Cortex of kidney (tissue), 1 donor: ENCODE measurements at places on chromosomes 2 and 18.

DNA sequence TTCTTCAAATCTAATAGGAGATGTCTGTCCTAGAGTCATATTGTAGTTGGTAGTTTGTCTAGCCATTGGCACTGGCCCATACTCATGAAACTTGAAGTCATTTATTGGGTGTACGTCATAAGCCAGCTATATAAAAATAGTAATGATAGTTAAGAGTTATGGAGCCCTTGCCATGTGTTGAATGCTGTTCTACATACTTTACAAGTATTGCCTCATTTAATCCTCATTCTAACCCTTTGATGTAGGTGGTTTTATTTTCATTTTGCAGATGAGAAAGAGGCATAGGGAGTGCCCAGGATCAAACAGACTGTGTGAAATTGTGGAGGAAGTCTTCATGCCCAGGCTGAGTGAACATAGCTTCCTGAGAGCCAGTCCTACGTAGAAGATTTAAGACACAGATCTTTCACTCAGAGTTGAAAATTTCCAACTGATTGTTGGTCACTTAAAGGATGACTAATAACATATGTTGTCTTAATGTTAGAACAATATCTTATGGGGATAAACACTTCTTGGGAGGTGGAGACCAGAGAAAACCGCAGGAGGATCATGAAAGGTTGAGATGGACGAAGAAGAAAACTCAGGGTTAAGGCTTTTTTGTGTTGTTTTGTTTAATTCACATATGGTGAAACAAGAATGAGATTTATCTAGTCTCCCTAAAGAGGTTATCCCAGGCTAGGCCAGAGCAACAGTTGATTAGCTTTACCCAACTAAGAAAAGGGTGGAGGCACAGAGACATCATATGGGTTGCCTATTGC is 156.0 kb downstream of the CERS6 start:
- no peak for DNase-seq

DNA sequence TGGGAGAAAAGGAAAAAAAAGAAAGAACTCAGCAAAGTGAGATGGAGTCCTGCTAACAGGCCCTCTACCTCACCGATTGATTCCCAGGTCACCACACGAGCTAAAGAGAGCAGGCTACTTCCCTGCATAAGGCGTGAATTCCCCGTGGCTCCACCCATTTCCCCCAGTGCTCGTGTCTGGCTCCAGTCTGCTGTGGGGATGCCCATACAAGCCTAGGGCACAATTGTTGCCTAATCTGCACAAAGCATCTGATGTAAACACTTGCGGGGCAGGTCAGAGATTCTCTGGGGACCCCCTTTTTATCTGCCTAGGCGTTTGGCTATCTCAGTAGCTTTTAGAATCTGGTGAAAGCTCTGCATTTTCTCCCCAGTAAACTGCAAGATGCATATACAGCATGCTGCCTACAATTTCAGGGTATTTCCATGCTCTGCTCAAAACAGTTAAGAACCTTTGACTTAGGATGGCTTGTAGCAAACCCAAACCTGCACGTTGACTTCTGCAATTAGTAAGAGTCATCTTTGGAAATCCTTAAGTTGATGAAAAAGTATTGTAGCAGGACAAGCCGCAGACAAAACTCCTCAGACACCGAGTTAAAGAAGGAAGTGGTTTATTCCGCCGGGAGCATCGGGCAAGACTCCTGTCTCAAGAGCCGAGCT is 34.8 kb downstream of the MYO3B start:
- DNase-seq: no peak

DNA sequence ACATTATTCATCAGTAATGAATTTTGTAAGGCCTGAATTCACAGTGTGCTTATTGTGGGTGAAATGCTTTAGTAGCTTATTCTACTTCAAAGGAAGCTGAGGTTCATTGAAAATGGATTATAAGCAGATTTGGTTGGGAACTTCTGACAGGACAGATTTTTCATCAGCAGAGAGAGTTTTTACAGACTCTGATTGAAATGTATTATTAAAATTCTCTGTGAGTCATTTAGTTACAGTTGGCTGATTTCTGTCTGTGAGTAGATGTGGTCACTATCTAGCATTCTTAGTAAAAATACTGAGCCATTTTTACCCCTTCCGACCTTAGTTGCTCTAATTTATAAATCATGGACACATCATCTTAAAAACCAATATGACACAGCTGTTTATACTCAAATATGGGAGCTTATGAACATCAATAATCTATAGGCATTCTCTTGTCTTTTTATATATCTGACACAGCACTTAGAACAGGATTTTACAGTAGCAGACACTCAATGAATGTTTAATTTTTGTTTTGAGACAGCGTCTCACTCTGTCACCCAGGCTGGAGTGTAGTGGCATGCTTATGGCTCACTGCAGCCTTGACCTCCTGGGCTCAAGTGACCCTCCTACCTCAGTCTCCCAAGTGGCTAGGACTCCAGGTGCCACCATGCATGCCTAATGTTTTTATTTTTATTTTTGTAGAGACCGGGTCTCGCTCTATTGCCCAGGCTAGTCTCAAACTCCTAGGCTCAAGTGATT is 239.6 kb downstream of the BABAM2 start:
- DNase-seq: no peak

- DNase-seq: no peak
Observed at GRCh38 chr2:54775710-54776109, 52.2 kb downstream of the EML6 start.

DNA sequence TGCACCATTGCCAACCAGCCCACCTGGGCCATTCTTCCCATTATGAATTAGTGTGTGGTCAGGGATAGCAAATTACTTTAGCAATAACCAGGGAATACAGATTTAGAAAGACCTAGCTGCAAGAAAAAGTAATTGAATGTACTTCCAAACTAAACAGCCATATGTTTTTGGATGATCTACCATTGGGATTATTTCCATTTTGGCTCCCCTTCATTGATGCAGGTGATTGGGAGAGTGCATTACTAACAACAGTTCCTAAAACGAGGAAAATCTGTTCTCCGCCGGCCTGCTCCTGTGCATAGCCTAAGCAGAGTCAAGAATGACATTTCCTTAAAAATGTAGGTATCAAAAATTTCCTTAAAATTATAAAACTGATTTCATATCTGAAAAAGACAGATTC is 58.5 kb downstream of the MAIP1 start:
- no peak for DNase-seq

- no peak for DNase-seq
Observed at GRCh38 chr2:98801286-98801685, 70.4 kb upstream of the MGAT4A start.

DNA sequence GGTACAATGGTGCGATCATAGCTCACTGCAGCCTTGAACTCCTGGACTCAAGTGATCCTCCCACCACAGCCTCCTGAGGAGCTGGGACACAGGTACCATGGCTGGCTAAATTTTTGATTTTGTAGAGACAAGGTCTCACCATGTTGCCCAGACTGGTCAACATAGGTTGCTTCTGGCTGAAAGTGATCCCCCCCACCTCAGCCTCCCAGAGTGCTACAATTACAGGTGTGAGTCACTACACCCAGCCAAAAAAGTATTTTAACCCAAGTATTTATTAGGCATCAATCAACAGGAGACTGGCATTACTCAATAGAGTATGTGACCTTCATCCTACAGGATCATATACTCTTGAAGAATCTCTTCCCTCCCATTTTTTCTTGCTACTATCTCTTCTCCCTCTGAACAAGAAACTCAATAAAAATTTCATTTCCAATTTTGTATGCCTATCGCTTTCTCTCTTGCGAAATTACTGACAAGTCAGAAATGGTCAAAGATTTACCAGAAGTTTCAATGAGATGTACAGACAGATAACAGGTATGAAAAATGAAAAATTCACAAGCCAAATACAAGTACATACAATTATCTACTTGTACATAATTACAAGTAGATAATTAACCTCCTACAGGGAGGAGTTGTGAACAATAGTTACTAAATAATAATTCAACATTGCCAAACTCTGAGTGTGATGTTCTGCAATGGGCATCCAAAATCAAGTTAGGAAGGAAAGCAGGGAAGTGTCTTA is 34.9 kb upstream of the CCNT2 start:
- no peak for DNase-seq

DNA sequence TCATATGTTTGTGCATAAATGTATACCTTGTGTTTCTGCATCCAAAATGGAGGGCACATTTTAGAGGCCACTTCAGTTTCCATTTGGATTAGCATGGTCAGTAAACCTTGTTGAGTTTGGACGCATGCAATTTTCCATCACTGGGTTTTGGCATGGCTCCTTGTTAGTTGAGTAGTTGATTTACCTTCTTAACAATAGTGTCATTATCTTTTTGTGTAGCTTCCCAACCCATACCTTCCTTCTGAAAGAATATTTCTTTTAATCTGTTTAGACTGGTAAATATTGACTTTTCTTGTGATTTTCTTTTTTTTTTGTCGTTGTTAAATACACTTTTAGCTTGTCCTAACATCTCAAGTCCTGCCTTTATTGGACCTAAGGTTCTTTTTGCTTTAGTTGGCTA is 15.5 kb downstream of the RPIA start:
- DNase-seq: no peak

DNA sequence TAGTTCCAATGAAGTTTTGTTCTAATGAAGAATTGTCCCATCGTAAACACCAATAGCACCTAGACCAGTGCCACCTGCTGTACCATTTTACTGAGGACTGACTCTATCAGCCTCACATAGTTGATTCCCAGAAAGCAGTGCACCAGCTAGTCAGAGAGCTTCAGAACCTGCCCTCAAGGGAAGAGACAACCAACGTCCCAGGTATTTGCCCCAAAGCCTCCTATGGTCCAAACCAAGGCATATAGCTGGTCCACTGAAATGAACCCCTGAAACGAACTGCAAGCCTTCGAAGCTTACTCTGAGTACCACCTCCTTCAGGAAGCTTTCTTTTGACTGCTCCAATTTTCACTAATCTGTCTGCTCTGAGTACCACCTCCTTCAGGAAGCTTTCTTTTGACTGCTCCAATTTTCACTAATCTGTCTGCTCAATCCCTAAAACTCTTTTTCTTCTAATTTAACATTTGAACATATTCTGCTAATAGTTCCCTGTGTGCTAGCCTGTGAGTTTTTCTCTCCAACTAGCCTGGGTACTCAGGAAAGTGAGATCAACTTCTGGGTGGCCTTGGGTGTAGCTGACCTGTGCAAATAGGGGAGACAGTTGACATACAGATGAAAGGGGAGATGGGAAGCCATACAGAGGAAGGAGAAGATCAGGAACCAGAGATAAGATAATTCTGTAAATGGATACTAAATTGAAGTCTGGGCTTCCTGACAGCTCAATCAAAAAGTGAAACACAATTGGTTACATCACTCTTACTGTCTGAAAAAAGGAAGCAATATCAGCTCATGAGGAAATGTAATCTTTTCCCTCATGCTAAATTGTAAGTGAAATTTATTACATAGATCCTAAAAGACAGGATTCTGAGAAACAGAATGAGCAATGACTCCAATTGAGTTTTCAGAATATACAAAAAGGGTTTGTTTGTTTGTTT is 33.5 kb upstream of the EML4 start:
- DNase-seq: no peak

GRCh38 chr2:204033611-204034495 is 97.3 kb downstream of the ICOS start:
- DNase-seq: no peak

GRCh38 chr2:3587021-3587420 is 7.9 kb upstream of the COLEC11 start:
- DNase-seq: no peak

DNA sequence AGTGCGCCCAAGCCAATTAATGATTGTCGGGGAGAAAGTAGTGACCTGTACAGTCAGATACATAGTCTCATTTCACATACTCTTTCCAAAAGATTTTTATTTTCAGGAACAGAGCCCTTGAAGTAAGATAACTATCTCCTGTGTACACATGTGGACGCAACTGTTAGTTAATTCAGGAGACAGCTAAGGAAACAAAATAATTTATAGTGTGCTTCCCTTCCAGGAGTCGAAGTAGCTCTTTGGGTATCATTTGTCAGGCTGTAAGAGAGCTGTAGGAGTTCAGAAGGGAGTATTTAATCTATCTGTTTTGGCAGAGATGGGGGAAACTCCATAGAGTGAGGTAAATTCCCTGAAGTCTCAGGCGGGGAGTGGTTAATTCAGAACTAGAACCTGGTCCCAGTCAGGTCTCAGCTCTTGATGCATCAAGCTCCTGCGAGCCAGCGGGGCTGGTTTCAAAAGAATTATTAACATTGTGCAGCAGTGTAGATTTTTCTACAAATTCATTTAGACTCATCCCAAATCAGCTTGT is 63.0 kb downstream of the MAPK4 start:
- DNase-seq: no peak

DNA sequence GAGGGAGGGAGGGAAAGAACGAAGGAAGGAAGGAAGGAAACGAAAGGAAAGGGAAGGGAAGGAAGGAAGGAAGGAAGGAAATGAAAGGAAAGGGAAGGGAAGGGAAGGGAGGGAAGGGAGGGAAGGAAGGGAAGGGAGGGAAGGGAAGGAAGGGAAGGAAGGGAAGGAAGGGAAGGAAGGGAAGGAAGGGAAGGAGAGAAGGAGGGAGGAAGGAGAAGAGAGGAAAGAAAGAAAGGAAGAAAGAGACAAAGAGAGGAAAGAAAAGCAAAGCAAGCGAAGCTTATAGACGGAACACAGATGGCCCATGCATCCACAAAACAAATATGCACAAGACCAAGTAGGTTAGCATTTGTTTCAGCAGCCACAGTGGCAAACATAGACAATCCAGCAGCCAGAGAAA is 20.4 kb upstream of the GALNT3 start:
- no peak for DNase-seq

DNA sequence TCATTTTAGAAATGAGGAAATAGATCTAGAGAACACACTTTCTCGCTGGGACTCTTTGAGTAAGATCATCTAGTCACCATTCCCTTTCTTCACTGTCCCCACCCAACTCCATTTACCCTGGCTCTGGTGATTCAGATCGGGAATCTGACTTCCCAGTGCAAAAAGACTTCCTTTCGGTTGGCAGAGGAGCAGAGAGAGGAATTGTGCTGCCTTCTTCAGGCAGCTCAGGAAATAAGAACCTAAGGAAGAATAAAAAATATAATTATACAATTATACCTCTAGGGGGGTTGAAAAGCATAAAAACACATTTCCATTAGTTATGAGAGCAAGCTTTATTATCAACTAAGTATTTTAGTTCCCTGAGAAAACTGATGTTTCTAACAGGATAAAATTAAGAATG is 9.3 kb upstream of the MPP4 start:
- no peak for DNase-seq

DNA sequence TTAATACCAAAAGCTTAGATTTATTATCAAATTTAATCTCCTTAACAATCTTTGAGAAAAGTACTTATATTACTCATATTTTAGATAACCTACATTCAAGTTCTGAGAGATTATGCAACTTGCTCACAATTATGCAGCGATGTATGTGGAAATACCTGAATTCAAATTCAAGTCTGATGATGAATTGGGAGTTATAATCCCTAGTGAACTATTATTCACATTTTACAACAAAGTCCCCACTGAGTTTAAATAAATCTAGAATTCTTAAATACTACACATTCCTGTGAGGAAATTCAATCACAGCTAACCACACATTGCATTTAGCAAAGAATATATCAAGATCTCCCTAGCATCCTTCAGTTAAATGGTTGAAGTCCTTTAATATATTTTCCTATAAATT is 278.4 kb downstream of the NOL4 start:
- no peak for DNase-seq

DNA sequence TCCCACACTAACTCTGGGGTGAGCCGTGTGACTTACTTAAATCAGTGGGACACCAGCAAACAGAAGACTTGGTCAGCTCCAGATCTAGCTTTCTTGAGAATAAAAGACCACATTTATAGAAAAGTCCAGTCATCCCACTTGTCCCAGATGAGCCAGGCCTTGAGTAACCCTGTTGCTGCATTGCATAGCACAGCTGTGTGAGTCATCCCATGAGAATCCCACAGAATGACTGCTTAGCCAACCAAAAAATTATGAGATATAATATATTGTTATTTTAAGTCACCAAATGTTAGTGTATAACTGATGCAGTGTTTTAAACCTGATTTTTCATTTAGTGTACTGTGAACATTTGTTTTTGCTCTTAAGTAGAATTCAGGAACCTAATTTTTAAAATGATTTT is 94.2 kb upstream of the FSHR start:
- DNase-seq: no peak
